ENCODE measurements at places on chromosomes 7 and 10.

DNA sequence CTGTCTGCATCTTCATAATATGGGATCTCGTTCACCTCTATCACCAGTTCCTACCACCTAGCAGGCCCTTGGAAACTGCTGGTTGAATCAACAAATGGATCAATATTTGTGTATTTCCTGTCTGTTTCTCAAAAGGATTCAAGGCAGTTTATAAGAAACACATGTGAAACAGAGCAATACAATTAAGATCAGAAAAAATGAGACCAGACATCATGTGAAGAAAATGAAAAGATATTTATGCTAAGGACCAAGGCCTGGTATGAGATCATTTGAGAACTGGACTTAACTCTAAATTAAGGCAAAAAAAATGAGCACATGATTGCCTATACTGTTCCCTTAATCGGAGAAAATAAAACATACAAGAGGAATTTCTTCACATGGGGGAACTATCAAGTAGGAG lies 589.0 kb downstream of the SUGCT start:
- no peak for DNase-seq

- DNase-seq: no peak
Observed at GRCh38 chr10:124255556-124255955, 162.2 kb upstream of the CHST15 start.

- no peak for DNase-seq
Observed at GRCh38 chr10:86042161-86042560, 324.4 kb downstream of the GRID1 start.

DNA sequence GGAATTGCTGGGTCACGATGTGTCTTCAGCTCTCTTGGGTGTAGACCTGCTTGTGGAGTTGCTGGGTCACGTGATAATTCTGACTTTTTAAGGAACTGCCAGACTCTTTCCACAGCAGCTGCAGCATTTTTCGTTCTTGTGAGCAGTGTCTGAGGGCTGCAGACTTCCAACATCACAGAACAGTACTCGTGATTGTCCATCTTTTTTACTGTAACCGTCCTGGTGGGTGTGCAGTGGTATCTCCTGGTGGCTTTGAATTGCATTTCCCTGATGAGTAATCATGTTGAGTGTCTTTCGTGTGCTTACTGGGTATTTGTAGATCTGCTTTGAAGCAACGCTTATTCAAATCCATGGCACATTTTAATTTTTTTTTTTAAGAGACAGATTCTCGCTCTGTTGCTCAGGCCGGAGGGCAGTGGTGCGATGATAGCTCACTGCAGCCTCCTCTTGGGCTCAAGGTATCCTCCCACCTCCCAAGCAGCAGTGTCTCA lies 22.7 kb downstream of the INPP5A start:
- DNase-seq: no peak

GRCh38 chr7:1842321-1843221 lies 172.5 kb downstream of the ELFN1 start:
- DNase-seq: peak; percentile 10

- DNase-seq: no peak
Observed at GRCh38 chr10:64286533-64286932, 765.3 kb downstream of the REEP3 start.

GRCh38 chr10:71015674-71016073 lies 127.3 kb upstream of the PCBD1 start:
- DNase-seq: no peak

DNA sequence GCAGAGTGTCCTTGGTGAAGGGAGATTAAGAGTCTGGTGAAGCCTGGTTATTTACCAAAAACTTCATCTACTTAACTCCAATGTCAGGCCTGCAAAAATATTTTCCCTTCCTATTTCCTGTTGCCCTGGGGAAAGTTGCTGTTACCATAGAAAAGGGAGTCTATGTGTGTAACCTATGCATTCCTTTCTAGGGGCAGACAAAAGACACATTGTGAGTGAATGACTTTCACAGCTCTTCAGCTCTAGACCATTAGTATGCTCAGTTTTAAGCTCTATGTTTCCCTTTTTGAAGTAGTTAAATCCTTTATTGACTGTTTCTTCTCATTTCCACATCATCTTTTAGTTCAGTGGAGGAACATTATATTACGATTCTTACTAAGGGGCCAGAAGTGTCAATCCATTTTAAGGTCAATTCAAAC lies 45.6 kb upstream of the SGCE start:
- DNase-seq: no peak

- DNase-seq: no peak
Observed at GRCh38 chr7:111975346-111975745, 230.9 kb downstream of the DOCK4 start.

- DNase-seq: no peak
Observed at GRCh38 chr10:14659626-14660196, 115.0 kb downstream of the FAM107B start.

DNA sequence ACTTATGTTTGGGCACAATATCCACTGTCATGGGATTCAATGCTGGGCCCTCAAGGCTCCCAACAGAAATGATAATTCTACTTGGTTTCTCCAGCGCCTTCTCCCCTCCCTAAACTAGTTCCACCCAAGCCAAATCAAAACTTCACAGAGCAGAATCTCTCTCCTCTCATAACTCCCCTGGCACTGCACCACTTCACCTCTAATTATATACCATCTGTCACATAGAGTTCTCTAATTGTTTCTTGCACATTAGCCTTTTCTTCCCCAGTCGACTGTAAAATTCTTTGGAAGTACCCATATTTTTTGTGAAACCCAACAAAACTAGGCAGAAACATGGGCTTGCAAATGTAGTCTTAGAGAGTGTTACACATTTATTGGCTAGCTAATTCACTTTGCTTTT lies 8.1 kb downstream of the SGMS1 start:
- no peak for DNase-seq

GRCh38 chr10:118798231-118798662 lies 43.5 kb upstream of the CACUL1 start:
- DNase-seq: no peak

GRCh38 chr7:13850185-13850752 lies 139.2 kb downstream of the ETV1 start:
- no peak for DNase-seq

- no peak for DNase-seq
Observed at GRCh38 chr7:28086198-28086597, 94.4 kb downstream of the JAZF1 start.

Measured in left ventricle myocardium inferior (tissue), 1 donor.